ENCODE measurements at places on chromosomes 7 and 10. TPM values are rescaled to one million over a fixed set of nuclear protein-coding genes. Genes with fewer than 3 reads are reported as not detected.

VWC2 gene
- not detected for total RNA-seq

DNA sequence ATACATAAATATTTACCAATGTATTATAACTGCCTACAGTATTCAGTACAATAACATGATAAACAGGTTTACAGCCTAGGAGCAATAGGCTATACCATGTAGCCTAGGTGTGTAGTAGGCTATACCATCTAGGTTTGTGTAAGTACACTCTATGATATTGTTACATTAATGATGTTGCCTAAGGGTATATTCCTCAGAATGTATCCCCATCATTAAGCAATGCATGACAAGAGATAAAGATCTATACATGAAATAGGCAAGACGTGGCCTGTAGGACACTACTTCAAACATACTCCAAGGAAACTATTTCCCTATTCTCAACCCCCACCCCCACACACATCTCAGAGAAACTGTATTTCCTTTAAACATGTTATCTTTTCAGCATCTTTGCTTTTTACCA is 15.3 kb upstream of the ADAM22 start:
- DNase-seq, result no peak

DNA sequence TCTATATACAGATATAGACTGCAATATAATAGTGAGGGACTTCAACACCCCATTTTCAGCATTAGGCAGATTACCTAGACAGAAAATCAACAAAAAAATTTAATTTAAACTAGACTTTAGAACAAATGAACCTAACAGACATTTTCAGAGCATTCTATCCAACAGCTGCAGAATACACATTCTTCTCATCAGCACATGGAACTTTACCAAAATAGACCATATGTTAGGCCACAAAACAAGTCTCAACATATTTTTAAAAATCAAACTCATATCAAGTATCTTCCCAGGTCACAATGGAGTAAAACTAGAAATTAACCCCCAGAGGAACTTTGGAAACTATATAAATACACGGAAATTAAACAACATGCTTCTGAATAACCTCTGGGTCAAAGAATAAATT is 169.6 kb downstream of the MTERF1 start:
- DNase-seq, result no peak

DNA sequence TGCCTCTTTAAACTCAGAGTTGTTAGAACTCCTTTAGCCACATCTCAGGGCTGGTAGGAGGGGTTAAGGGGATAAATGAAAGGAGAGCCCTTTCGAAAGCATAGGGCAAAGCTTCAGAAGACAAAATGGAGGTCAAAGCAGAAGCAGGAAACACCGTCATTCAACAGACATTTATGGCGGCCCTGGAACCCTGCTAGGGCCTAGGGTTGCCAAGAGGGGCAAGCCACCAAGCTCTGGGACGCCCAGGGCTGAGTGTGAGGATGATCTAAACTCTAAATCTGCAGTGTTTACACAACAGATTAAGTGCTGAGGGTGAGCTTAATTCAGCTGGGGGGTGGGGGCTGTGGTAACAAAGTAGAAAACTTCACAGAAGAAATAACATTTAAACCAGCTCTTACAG is 79.0 kb upstream of the NFE2L3 start:
- DNase-seq, result no peak

DNA sequence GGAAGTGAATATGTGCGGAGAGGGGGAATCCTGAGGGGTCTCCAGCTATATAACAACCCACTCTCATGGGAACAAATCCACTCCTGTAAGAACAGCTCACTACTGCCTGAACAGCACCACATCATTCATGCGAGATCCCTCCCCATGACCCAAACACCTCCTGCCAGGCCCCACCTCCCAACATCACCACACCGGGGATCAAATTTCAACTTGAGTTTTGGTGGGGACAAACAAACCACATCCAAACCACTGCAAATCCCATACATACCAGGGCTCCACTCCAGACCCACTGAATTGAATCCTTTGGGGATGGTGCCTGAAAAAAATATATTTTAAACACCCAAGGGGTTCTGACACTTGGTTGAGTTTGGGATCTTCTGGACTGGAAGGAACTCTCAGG is 181.5 kb upstream of the PLXNA4 start:
- no peak for DNase-seq

DNA sequence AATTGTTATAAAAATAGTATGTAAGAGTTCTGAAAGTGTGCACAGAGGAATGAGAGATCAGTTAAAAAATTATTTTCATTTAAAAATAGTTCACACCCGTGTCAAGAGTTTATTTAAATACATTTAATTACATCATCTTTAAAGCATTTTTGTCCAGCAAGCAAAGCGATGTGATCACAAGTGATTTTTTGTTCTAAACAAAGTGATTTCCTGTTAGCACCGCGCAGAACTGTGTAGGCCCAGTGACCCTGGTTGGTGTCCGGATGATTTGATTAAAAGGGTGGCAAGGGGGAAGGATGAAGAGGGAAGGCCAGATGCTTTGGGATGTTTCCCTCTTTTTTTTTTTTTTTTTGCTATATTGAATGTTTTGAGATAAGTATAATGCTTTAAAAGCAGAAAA is 227.8 kb upstream of the PITRM1 start:
- DNase-seq, result peak; percentile 46

GRCh38 chr10:19498393-19499290 is 317.6 kb upstream of the PLXDC2 start:
- peak; percentile 7 for DNase-seq

DNA sequence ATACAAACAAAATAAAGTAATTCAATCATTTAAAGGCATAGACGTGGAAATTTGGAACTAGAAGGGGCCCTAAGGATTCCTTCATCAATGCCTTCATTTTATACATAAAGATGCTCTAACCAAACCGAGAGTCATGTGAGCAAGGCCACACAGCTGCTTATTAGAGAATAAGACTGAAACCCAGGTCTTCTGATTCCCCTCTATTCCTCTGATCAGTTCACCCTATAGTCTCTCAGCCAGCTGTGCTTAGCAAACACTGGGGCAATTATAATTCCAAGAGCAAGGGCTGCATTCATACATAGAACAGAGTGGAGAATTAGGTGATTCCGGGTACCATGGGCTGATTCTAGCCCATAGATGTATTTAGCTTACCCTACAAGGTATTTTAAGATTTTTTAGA is 9.7 kb upstream of the XPNPEP1 start:
- DNase-seq, result no peak

GRCh38 chr7:146510088-146510680 is 393.6 kb downstream of the CNTNAP2 start:
- DNase-seq, result no peak

- DNase-seq, result peak; percentile 83
Measured at GRCh38 chr7:105268511-105269392, 120.0 kb downstream of the SRPK2 start.

DNA sequence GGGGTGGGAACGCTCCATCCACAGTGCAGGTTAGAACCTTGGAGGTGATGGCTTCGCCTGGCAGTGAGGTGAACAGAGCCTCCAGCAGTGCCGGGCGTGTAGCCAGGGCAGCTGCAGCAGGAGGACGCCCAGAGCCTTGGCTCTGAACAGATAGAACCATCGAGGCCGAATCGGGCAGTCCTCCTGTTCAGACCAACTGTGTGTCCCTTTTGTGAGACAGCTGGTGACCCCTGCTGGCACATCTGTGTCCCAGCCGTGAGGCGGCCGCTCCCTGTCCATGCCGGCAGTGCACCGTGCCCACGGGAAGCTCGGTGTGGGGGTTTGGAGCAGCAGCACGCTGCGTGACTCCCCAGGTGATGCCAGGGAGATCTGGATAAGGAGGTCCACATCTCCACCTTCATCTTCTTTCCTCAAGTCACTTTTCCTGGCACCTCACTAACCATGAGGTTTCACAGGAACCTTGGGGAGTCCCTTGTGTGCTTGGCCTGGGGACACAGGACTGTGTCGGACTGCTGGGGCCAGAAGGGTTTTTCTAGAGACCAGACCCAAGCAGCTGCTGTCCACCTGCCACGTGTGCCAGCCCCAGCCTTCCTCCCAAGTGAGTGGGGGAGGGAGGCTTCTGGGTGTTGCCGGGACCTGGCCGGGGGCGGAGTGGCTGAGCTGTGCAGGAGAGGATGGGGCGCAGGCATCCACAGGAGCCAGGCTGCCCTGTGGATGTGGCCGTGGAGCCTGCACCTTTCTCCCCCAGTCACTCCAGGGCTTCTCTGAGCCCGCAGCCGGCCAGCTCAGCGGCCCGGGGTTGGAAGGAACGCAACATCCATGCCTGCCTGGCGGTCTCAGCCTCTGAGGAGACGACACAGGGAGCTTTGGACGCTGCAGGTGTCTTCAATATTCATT is 69.4 kb downstream of the DNAJB6 start:
- no peak for DNase-seq

PHTF2 gene
- 119 TPM for total RNA-seq

DNA sequence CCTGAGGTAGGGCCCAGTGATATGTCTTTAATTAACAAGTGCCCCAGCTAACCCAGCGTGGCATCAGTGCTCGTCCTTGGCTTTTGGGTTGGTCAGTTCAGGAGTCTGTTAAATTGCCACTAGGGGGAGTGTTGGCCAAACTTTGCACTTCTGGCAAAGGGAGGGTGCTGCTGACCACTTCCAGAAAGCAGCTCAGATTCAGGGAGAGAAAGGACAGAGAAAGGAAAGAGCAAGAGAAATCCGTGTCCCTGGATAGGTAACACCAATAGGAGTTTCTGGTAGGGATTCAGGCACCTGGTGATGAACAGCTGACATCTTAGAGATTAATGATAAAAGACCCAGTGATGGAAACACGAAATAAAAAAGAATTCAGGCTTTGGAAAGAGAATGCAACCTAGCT is 243.1 kb upstream of the AOAH start:
- peak; percentile 68 for DNase-seq
